Activated T-cell treated with anti-CD3 and anti-CD28 coated beads for 1 hour (primary cell): ENCODE measurements at places on chromosomes 3 and 15.

DNA sequence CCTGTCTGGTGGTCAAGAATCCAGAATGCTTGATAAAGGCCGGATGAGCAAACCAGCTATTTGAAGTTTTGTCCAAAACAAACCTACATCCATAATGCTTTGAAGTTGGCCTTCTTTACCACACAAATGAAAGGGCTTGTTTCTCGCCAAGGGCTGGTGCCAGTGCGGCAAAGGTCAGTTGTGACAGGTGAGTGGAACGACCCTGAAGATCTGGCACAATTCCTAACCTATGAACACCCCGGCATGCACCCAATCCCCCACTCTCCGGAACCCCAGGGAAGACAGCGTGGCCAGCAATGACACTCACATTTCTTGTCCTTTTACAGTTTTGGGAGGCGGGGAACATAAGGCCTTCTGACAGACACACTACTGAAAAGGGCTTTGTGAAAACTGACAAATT, 90.6 kb downstream of the ATP10A start:
- no peak for DNase-seq

- DNase-seq = no peak
Measured at GRCh38 chr15:62607643-62608042, 434.9 kb upstream of the TPM1 start.

GRCh38 chr3:125267460-125267859, 54.9 kb upstream of the SLC12A8 start:
- no peak for DNase-seq

GRCh38 chr15:100095541-100096247, 246.1 kb downstream of the ADAMTS17 start:
- no peak for DNase-seq

- DNase-seq = no peak
Measured at GRCh38 chr3:114420072-114420471, 126.2 kb downstream of the TIGIT start.

GRCh38 chr3:86126552-86126951, 864.4 kb downstream of the VGLL3 start:
- no peak for DNase-seq

- no peak for DNase-seq
Measured at GRCh38 chr15:75309711-75310110, 26.2 kb upstream of the COMMD4 start.
